ENCODE measurements at places on chromosomes 6 and 20.

DNA sequence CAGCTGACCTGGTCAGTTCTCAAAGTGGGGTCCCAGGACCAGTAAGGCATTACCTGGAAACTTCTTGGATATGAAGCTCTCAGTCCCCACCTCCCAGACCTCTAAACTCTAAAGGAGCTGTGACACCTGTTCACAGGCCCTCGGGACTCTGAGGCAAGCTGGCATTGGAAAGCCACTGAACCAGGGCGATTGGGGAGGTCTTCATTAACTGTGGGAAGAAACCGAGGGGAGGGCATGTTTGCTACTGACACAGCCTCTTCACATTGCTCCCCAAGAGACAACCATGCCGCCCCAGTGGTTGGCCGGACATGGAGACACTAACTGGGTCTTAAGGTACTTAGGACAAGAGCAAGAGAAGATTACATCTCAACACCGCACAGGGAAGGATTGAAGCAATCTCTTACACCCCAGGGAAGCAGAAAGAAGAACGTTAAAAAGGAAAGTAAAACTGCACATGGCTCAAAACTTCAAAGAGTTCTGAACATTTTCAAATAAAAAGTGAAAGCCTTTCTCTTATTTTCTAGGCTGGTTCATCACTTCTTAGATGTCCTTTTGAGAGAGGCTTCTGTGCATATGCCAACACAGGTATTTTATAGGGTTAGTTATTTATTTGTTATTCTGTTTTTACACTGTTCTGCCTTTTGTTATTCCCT, 210.0 kb upstream of the CST7 start:
- no peak for DNase-seq

DNA sequence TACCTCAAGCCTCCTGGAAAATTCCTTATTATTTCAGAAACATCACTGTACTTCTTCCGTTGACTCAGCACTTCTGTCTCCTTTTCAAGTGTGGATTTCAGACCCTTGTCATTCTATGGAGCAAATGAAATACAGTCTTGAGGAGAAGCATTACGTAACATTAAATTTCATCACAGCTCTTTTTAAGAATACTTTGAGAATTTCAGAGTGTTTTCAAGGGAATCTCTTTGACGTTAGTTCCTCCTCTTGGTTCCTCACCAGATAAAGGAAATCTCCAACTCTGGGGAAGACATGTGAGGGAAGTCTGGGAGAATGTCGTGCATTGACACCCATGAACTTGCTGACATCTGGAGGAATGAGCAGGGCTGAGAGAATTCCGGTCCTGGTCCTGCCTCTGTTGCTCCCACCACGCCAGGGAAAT, 32.3 kb downstream of the UST start:
- DNase-seq = no peak

DNA sequence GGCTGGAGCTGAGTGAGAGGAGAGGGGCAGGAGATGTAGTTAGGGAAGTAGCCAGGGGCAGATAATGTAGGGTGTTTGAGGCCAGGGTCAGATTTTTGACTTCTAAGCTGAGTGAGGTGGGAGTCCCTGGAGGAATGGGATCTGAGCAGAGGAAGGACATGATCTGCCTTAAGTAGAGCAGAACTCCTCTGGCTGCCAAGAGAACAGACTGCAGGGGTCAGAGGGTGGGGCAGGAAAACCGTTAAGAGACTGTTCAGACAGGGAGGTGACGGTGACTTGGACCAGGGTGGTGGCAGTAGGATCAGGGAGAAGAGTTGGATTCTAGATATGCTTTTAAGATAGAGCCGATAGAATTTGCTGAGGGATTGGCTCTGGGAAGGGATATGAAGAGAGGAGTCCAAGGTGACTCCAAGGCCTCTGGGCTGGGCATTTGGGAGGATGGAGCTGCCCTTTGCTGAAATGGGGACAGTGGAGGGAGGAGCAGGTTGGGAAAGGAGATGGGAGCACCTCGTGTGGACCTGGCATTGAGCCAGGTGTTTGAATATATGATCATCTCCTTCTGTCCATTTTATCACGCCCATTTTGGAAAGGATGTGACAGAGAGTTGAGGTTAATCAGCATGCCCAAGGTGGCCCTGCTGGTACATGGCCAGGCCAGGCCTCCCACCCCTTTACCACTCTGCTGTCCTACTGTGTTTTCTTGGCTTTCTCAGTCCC, 18.8 kb downstream of the EYA2 start:
- DNase-seq = no peak

DNA sequence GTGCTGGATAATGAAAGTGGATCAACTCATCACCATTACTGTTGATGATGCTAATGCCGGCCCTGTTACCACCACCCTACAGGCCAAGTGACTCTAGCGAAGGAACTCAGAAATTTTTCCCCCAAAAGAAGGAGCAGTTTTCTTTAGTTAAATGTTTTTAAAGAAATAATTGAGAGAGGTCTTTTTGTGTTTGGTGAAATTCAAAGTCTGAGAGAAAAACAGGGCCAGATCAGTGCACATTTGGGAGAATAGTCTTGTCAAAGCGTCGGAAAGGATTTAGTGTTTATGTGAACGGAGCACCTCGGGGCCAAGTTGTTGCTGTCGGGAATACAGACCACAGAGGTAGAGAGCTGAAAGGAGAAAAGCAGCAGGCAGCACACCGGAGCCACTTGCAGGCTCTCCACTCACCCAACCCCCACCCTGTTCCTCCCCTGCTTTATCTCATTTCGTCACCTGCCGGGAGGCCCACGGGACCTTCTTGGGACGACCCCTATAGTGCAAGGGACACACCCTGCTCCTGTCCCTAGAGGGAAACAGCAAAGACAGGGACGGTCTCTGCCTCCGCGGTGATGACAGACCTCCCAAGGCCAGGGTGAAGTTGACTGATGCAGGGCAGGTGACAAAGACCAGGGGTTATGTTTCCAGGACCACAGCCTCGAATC, 6.8 kb downstream of the TFAP2B start:
- DNase-seq = no peak

- no peak for DNase-seq
Observed at GRCh38 chr20:18672834-18673233, 85.0 kb downstream of the DTD1 start.

DNA sequence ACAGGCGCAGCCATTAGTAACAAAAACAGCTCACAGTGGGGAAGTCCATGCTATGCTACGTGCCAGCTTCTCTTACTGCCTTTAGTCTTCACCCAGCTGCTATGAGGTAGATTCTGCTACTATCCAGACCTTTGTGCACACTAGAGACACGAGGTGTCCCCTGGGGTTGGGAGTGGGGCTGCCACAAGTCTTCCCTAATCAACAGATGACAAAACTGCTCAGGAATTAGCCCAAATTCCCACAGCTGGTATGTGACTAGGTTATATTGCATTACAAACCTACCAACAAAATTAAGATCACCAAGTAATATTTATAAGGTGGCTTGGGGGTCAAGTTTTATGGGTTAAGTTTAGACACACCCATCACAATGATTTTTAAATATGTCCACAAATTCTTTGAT, 63.3 kb downstream of the PSMB1 start:
- DNase-seq = no peak

DNA sequence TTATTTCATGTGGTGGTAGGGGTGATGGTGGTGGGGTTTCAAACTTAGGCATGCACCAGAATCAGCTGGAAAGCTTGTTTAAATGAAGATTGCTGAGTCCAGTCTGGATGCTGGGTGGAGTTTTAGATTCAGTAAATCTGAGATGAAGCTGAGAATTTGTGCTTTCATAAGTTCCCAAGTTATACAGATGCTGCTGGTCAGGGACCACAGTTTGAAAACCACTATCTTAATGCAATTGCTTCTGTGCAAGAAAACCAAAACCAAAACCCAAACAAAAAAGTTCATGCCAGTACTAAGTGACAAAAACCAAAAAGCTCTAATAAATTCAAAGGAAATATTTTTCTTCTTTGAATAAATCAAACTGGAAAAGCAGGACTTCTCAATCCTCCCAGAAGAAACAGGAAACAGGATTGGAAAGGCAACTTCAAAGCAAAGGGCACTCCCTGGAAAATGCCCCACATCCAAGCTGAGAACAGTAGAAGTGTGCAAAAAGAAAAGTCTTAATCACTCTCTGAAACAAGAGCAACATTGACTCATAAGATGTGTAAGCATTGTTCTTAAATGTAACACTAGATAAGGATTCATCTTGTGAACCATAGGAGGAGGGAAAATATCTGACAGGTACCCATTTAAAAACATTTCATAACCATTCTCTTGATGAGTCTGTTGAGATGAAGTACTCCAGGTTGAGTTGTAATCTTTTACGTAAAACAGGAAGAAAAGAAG, 481.5 kb upstream of the HSF2 start:
- DNase-seq = no peak

GRCh38 chr6:133348846-133349245, 107.7 kb downstream of the EYA4 start:
- no peak for DNase-seq

DNA sequence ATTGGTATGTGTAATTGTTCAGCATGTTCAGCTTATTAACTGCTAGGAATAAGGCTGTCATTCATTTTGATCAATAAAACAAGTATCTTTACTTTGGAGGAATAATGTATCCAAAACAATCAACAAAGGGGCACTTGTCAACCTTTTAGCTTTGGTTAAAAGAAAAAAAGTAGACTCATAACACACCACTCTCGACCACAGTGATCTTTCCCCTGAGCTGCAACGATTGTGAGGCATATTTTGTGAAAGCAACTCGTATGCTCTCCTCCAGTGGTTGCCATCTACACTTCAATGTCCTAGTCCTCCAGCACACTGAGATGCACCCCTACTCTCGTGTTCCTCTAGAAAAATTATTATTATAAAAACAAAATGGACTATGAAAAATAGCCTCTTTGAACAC, 60.1 kb upstream of the PDE7B start:
- no peak for DNase-seq

GRCh38 chr20:51462566-51463276, 79.8 kb downstream of the NFATC2 start:
- DNase-seq = no peak

GRCh38 chr6:11538052-11538818, 686 bp downstream of the TMEM170B start:
- peak; percentile 7 for DNase-seq

GRCh38 chr6:32603888-32604287, 14.2 kb upstream of the HLA-DRB1 start:
- DNase-seq = no peak

GRCh38 chr6:74222768-74223333, 526.8 kb downstream of the CD109 start:
- DNase-seq = no peak

GRCh38 chr6:27866357-27867050, 45.7 kb downstream of the OR2B2 start:
- DNase-seq = no peak

DNA sequence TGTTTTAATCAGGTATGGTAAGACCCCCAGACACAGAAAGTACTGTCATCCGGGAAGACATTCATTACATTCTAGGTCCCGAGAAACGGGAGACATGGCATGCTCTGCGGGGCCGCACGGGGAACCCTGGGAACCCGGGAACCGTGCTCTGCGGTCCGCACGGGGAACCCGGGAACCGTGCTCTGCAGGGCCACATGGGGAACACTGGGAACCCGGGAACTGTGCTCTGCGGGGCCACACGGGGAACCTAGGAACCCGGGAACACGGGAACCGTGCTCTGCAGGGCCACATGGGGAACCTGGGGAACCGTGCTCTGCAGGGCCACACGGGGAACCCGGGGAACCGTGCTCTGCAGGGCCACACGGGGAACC, 165.6 kb upstream of the SULF2 start:
- no peak for DNase-seq

- DNase-seq = no peak
Observed at GRCh38 chr6:76441875-76442274, 369.4 kb upstream of the IMPG1 start.

- DNase-seq = no peak
Observed at GRCh38 chr6:50510361-50510760, 203.0 kb upstream of the TFAP2D start.

GRCh38 chr20:58633161-58634053, 17.7 kb upstream of the STX16 start:
- no peak for DNase-seq

DNA sequence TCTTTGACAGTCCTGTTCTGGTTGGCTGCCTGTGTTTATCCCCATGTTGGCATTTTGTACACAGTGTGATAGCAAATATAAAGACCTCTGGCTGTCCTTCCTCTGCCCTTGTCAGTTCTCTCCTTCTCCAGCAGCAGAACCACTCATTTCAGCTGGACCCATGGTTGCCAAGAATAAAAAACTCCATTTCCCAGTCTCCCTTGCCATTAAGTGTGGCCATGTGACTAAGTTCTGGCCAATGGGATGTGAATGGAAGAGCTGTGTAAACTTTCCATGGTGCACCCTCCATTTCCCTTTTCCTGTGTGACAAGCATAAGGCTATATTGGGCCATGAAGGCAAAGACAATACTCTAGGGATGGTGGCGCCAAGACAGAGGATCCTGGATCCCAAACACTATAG, 78.4 kb upstream of the TBC1D7 start:
- no peak for DNase-seq

- no peak for DNase-seq
Observed at GRCh38 chr6:141988954-141989705, 143.6 kb upstream of the GJE1 start.

GRCh38 chr6:134936931-134937330, 13.0 kb downstream of the ALDH8A1 start:
- DNase-seq = no peak

DNA sequence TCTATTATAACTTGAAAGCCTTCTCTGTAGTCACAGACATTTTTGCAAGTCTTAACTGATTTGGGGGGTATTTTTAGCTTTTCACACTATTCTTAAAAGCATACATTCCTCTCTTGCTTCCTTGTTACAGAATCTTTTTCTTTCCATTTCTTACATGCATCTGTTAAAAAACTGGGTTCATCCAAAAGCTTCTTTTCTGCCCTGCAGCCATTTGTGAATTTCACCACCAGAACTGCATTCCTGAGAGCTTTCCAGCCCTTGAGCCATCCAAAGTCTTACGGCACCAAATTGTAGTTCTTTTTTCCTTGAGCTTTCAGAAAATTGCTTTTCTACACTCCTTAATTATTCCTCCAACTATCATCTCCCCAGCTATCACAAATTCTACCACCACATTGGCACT, 19.7 kb upstream of the GSTA4 start:
- DNase-seq = no peak

DNA sequence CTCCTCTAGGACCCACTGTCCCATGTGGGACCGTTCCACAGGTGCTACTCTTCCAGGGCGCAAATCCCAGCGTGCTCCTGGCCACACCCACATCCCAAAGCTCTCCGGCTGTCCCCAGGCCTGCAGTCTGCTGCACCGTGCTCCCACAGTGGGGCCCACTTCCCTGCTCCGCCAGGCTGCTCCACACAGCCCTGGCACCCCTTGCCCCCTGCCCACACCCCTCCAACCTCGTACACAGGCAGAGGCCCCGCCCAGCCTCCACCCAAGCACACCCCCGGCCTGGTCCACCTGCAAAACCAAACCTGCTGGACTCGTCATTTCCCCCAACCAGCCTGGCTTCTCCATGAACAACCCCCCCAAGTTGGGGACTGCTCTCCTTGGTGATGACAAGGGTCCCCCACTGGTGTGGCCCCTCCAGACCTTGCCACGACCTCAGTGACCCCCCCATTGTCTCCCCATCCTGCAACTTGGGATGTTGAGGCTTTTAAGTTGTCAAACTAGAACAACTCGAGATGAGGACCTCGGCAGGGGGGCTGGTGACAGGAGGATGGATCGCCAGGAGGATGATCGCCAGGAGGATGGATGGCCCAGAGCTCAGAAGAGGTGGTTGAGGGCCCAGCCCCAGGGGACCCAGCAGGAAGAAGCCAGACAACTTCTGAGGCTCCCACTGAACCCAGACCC, 27.1 kb downstream of the YTHDF1 start:
- no peak for DNase-seq

GRCh38 chr20:6765469-6766058, 1.9 kb upstream of the BMP2 start:
- no peak for DNase-seq

- DNase-seq = no peak
Observed at GRCh38 chr6:33702345-33702977, 9.0 kb downstream of the UQCC2 start.

GRCh38 chr20:45282700-45283550, 23.7 kb upstream of the RBPJL start:
- no peak for DNase-seq
